ENCODE measurements at places on chromosomes 4 and X.

GRCh38 chr4:47641755-47642154, 156.7 kb downstream of the ATP10D start:
- DNase-seq: no peak

GRCh38 chrX:81294101-81294500, 92.2 kb downstream of the SH3BGRL start:
- no peak for DNase-seq

DNA sequence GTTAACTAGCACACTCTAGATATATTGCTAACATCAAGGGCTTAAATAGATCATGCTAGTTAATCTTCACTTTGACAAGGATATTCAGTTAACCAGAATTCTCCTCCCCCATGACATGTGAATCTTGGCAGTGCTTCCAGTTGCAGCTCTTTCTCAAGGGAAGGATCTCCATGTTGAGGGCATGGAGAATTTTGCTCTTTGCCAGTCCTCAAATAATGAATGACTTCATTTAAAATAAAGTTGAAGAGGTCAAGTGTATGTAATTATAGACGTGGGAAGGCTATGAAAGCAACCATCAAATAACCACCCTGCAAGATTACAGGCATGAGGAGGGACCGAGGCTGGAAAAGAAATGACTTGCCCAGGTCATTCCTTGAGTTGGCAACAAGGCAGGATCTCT, 87.3 kb upstream of the CPEB2 start:
- no peak for DNase-seq

- no peak for DNase-seq
Observed at GRCh38 chr4:118754890-118755289, 69.7 kb downstream of the METTL14 start.

- DNase-seq: no peak
Observed at GRCh38 chr4:163523791-163524365, 29.4 kb downstream of the TMA16 start.

GRCh38 chr4:80610199-80610598, 274.7 kb downstream of the CFAP299 start:
- no peak for DNase-seq

DNA sequence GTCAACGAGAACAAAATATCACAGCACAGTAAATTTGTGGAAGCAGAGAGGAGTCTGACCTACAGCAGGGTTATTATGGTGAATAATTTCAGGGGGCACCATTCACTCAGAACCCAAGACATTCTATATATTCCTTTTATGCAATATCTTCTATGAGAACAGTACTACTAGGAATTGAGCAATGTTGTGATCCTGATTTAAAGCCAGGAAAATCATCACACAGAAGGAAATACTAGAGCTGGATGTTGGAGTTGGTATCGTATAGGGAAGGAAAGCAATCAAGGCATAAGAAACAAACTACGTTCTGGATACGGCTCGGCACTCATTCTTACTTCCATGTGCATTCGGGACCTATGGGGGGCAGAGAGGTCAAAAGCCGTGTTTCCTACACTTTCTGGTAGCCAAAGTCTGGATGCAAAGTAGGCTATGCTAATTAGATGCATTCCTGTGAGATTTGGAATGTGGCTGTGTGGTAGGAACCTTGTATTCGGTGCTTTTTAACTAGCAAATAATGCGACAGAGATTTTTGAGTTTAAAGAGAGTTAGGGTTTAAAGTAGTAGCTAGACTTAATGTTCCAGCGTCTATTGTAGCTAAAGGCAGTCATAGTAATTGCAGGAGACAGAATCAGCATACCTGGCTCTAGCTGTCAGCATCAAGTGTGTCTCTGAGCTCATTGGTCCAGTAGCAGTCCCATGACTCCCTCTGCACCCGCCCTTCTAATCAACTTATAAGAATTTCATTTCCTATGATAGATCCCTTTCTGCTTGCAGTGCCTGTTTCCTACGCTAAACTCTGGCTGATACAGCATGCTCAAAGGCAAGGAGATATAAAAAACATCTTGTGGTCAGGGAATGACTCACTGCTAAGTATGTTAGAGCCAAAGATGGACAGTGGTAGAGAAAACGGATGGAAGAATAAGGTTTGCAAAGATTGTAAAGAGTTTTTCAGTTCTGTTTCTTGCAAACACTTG, 43.3 kb upstream of the PDGFC start:
- DNase-seq: no peak

DNA sequence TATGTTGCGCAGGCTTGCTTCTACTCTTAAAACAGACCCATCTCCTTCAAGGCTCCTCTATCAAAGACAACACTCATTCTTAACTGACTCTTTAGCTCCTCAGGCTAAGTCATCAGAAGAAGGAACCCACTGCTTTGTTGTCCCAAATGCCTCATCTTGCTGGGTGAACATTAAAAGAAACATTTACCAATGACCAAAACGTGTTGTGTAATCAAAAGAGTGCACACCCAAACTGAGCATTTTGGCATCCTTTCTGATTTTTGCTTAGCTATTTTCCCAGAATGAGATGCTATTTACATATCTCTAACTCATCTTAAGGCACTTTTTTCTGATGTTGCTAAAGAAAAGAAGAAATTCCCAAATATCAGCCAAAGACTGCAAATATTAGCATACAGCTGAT, 131.7 kb upstream of the VCX3A start:
- DNase-seq: no peak

- no peak for DNase-seq
Observed at GRCh38 chr4:185839194-185839712, 27.3 kb upstream of the SORBS2 start.

DNA sequence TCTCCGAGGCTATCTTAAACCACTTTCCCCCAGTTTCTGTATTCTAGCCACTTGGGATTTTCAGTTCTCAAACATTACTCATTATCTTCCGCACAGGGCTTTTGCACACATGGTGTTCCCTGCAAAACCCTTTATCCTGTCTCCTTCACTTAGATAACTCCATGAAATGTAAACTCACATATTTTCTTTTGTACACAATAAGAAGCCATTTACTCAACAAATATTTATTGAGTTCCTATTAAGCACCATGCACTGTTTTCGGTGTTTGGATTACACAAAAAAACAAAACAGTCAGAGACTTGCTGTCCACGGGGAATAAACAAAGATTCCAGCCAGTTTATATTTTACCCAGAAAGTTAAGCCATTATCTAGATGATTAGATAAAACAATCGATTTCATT, 42.5 kb upstream of the UNC5C start:
- DNase-seq: no peak

Measured in stimulated activated CD4-positive, alpha-beta T cell treated with anti-CD3 and anti-CD28 coated beads, Interleukin-1b, Interleukin-23, amount 100 ng/mL, for 24 hours (primary cell).